ENCODE measurements at places on chromosomes 2 and 18.

DNA sequence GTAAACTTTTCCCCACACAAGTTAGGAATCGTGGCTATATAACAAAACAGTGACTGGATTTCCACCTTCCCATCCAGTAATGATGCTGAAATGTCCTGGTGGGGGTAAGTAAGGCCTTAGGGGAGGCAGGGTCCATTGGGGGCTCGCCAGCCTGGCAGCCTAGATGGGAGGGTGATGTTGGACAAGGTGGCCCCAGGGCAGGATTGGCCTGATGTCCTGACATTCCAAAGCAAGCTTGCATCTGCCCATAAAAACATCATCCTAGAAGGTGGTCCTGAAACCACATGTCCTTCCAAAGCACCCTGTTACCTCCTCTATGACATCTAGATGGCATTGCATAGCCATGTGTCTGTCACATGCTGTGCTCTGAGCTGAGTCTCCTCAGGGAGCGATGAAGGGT, 54.1 kb upstream of the RAB6C start:
- no peak for DNase-seq

- DNase-seq = no peak
Measured at GRCh38 chr2:186129767-186130581, 356.1 kb upstream of the ZC3H15 start.

DNA sequence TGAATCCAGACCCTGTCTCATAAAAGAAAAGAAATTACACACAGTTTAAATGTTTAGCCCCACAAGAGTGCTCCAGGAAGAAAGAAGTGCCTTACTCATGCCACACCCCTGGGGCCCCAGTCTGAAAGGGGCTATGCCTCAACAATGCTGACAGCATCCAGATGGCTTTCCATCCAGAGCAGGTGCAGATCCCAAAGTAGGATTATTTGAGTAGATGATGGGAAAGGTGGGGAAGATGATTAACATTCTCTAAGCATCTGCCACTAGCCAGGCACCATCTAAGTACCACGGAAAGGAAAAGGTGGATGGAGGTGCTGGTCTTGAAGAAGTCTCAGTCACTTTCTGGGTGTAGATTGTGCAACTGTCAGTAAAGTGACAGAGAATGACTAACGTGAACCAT, 16.3 kb downstream of the DPYSL5 start:
- DNase-seq = no peak

- DNase-seq = no peak
Measured at GRCh38 chr18:52652391-52652790, 312.4 kb downstream of the DCC start.

GRCh38 chr2:200186002-200186401, 120.5 kb upstream of the SPATS2L start:
- no peak for DNase-seq
